ENCODE measurements at places on chromosomes 16 and 17.

GRCh38 chr16:66562409-66562808, 3.8 kb upstream of the CMTM1 start:
- DNase-seq: no peak

DNA sequence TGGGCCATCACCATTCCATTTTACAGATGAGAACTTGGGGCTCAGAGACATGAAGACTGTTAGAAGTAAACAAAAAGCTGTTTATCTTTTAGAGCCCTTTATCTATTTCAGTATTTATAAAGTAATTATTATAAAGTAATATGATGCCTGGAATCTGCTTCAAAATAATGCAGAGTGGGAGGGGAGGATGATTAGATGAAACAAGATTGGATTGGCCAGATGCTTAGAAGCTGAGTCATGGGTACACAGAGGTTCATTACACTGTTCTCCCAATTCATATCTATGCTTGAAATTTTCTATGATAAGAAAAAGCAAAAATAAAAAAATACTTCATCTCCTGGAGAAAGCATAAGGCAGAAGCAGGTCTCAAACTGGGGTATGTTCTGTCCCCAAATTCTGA, 29.4 kb downstream of the TOM1L2 start:
- DNase-seq: no peak

DNA sequence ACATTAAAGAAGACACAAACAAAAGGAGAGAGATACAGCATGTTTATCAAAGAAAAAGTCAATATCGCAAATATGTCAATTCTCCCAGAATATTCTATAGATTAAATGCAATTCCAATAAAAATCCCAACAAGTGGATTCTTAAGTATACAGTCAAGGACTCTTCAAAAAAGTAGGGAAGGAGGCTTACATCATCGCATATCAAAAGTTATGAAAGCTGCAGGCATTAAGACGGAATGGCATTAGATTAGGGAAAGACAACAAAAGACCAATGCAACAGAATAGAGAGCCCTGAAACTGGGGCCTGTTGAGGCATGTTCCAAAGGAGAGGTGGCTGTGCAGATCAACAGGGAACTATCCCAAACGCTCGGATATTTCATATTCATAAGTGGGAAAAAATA, 76.0 kb downstream of the MARCHF10 start:
- DNase-seq: no peak

- no peak for DNase-seq
These were observed 45.1 kb upstream of the IRF8 start for GRCh38 chr16:85853547-85854545.

GRCh38 chr16:88461331-88462269, 8.5 kb downstream of the ZFPM1 start:
- peak; percentile 90 for DNase-seq

- no peak for DNase-seq
These were observed 29.1 kb downstream of the NLRP1 start for GRCh38 chr17:5555254-5555653.

- DNase-seq: no peak
These were observed 3.3 kb downstream of the TSPOAP1 start for GRCh38 chr17:58325289-58325726.

GRCh38 chr16:14098081-14098480, 27.0 kb downstream of the MRTFB start:
- no peak for DNase-seq

- no peak for DNase-seq
These were observed 55.1 kb upstream of the EMP2 start for GRCh38 chr16:10635365-10636021.

GRCh38 chr17:42937712-42938596, 26.3 kb downstream of the AARSD1 start:
- DNase-seq: peak; percentile 44

- DNase-seq: peak; percentile 52
These were observed 236.6 kb downstream of the MRTFB start for GRCh38 chr16:14307527-14308367.

- peak; percentile 67 for DNase-seq
These were observed 16.7 kb upstream of the TOB1 start for GRCh38 chr17:50882851-50883250.

DNA sequence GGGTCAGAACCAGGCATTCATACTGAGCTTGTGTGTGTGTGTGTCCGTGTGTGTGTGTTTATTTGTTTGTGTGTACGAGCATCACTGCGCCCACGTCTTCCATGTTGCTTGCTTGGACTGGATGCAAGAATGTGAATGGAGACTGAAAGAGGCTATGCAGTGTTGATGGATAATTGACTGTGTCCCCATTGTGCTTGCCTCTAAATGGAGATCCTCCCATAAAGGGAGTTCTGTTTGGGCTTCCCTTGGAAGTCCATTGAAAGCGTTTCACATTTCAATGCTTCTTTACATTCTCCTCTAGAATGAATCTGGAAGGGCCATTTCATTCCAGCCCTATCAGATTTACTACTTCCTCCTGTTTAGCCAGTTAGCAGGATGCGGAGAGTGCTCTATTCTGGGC, 124.0 kb downstream of the GP2 start:
- no peak for DNase-seq

- no peak for DNase-seq
These were observed 6.3 kb downstream of the ESRP2 start for GRCh38 chr16:68229431-68230175.

DNA sequence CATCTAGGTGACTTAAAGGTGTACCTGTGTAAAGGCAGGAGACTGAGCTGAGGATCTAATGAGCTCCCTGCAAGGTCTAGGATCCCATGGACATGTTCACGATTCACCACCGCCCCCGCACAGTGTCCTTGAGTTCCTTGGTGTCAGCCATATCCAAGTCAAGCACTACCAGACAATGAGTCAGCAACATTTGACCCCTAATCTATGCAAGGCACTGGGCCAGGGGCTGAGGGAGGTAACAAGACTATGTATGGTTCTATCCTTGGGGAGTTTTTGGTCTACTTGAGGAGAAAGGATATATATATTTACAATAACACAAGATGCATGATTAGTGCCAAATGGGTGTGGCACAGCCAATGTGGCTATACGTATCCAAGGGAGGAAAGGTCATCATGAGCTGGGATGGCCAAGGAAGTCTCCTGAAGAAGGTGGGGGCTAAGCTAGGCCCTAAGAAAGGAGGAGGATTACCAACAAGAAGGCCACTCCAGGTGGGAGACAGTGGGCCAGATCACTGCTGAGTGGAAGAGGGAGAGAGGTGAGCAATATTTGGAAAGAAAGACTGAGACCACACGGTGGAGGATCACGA, 35.0 kb downstream of the ITGB3 start:
- DNase-seq: no peak

GRCh38 chr17:5257124-5257523, 22.5 kb upstream of the SCIMP start:
- DNase-seq: no peak

DNA sequence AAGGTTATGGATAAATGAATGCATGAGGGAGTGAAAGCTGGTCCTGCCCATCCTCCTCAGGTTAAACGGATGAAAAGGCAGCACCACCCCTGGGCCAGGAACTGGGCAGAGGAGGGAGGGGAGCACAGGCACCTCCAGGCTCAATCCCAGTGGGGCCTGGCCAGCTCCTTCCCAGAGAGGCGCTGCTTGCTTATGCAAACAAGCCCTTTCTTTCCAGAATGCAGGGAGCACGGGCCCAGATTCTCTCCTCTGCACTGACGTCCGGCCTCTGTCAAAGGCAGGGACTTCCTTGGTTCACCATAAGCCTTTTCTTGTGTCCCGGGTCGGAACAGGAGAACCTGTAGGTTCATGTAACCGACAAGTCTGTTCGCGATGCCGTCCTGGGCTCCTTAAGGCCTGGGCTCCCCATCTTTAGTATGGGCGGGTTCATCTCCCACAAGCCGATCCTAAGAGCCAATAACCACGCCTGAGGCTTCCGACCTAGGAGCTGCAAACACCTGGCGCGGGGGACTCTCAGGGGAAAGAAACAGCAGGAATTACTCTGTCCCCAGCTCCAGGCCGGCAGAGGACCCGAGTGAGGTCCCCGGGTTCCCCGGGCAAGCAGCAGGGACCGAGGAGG, 16.3 kb downstream of the ENPP7 start:
- DNase-seq: no peak

DNA sequence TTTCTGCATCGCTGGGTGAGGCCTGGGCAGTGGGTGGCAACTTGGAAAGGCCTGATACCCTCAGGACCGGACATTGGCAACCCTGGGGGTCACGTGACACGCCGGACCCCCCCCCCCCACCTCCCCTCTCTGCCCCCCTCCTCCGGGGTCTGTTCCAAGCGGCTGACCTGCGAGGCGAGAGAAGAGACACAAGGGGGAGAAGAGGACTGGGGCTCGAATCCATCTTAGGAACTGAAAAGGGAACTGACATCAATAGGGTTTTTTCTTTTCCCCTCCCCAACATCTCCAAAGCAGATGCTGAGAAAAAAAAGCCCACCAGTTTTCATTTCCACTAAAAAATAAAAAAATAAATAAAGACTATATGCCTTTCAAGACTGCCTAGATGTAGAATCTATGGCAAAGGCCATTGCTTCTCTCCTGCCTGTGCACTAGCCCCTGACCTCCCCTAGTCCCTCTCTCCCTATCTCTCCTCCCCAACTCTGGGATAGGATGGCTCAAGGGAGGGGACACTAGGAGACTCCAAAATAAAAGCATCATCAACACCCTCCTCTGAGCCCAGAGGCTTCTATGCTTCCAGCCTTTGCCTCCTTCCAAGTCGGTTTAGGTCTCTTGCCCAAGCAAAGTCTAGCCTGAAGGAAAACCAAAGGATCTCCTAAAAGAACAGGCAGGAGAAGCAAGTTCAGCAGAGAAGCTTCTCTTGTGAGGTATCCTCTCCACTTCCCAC, 7.7 kb upstream of the HOXB2 start:
- DNase-seq: no peak

- no peak for DNase-seq
These were observed 27.7 kb upstream of the CACNG5 start for GRCh38 chr17:66807182-66807581.

- DNase-seq: no peak
These were observed 192.6 kb upstream of the AXIN2 start for GRCh38 chr17:65754081-65754480.

DNA sequence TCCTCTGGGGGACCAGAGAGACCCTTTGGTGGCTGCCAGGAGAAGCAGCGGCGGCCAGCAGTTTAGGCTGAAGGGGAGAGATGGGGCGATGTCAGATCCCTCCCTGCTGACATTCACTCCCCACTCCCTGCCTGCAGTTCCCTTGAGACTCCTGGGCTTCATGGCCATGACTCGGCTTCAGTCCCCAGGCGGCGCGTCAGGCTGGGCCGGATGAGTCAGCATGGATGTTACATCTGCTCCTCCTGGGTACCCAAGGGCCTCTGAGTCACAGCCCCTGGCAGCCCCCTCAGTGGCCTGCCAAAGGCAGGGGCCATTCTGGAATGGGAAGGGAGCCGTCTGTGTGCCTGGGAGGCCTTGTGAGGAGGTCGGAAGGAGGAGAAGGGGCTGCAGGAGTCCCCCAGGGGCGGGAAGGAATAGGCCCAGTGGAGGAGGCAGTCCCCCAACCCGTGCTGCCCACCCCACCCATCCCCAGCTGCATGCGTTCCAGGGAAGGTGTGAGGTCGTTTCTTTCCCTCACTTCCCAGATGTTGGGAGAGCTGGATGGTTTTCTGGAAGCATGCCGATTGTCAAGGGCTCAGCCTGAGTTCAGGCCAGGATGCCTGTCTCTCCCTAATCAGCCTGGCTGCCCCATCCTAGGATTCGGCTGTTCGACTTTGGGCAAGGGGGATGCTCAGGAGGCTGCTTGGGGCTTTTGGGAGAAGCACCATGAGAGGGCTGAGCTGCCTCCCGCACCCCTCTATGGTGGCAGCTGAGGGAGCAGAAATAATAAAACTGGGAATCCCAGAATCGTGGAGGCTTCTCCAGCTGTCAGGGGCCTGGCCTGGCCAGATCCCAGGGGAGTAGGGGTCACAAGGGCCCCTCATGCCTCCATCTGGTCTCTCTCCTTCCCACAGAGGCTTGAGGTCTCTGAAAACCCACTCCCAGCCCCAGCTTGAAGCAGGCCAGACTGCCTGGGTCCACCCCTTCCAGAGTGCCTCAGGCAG, 9.7 kb downstream of the RHBDL3 start:
- DNase-seq: peak; percentile 99

GRCh38 chr17:81116704-81117103, 48.6 kb upstream of the PVALEF start:
- no peak for DNase-seq

DNA sequence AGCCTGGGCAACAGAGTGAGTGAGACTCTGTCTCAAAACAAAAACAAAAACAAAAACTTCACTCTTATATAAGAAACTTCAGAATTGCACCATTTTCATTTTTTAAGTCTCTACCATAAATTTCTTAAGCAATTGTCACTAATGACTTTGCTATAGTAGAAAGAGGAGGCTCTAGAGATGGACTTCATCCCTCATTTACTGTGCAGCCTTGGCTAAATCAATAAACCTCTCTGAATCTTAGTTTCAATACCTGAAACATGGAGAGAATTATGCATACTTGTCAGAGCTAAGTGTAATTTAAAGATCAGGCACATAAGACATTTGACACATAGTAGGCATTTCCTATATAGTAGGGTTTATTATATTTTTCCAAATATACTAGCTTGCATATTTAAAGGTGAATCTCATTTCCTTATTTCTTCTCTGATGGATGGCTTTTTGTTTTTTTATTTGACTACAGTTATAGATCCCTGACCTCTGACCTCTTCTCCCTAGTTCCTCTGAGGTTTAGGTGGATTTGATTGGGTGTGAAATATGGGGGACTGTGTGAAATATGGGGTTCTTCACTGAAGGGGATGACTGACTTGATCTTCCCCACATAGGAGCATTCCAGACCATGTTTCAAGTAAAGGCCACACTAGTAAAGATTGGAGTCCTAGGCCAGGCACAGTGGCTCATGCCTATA, 2.7 kb downstream of the CCL5 start:
- no peak for DNase-seq

DNA sequence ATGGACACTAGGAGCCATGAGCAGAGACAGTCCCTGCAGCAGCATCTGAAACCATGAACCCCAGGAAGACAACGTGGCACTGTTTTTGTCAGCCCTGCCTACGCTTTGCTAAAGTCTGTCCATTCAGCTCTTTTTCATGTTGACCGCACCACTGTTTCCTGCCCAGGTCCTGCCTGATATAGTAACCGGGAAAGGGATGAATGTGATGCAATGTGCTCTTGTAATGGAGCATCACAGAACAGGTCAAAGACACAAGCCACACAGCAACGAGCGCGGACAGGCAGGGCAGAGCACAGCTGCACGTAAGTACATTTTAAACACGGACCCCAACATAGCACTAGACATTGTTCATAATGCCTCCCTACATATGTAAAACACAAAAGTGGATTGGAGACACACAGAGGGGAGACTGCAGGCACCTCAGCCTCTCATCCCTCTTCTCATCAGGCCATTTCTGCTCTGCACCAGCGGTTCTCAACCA, 16.9 kb upstream of the TNFRSF13B start:
- no peak for DNase-seq

- no peak for DNase-seq
These were observed 30.6 kb upstream of the FAAP100 start for GRCh38 chr17:81582749-81583148.
